ENCODE measurements at places on chromosomes 4 and X.

DNA sequence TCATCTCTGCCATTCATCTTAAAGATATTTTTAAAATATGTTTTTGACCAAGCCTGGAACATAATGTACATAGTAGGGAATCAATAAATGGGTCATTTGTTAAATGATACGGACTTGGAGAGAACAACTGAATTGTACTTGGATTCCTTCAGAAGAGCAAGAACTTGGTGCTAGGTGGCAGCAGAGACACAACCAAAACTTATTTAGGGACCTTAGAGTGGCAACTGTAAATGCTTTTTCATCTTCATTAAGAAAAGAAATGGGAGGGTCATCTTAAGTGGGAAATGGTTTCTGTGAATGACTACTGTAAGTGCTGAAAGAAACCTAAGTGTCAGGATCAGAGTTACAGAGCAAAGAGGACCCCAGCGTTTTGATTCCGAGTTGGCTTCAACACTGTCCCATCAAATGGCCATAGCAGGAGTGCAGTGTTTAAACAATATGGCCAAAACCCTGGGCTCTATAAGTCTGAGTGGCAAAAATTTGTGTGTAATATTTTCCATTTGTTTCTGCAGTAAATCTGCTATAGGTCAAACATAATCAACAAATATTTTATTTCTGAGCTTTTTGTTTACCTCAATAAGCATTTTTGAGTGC, 213.6 kb downstream of the PALLD start:
- DNase-seq, result no peak

GRCh38 chr4:31068257-31069075, 348.3 kb downstream of the PCDH7 start:
- no peak for DNase-seq

DNA sequence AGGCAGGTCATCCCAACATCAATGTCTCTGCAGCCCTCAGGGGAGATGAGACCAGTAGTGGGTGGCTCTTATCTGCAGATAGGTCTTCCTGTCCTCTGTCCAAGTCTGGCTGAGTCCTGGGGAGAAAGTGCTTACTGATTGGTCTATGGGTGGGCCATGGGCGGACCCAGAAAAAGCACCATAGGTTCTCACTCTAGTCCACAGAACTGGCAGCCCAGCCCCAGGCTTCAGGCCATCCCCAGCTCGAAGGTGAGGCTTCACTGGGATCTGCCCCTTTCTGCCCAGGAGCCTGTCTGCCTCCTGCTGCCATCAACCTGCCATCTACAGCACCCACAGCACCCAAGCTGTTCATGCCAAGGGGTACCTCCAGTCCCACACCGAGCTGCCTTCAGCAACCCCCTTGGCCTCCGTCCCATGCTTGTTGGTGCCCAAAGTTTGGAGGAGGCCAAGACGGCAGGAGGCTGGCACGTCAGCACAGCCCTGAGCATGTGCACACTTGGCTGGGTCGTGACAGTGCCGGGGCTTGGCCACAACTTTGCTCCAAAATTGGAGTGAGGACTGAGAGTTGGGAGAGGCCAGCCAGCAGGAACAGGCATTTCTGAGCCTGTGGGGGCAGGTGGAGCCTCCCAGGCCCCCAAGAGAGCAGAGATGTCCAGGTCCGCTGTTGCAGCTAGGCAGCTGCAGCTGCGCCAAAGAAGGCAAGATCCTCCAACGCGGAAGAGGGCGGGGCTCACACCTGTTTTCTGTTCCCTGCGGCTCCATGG, 99.6 kb downstream of the IQCM start:
- DNase-seq, result no peak

DNA sequence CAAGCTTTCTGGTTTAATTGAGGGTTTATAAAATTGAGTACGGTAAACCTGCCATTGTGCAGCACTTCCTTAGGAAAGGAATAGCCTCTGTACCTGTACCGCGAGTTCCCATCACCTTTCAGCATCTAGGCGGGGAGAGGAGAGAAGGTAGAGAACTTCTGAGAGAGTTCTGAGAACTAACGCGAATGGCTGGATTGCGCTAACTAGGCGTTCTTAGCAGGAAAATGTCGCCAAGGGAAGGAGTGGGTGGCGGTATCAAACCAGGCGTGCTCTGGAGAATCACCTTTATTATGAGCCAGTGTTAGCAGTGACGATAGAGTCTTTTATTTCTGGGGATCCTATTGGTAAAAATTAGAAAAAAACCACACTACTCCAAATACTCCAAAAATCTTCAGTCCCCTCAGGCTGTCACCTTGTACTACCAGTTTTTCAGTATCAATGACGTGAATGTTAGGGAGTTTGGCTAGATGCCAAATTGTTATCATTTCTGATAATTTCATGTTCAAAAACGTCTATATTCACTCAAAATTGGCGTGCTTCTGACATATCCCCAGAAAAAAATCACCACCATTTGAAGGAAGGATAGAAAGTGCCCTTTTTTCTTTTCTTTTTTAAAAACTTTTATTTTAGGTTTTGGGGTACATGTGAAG, 1.4 kb downstream of the UGT8 start:
- peak; percentile 19 for DNase-seq

GRCh38 chr4:81666491-81666890, 194.8 kb upstream of the RASGEF1B start:
- no peak for DNase-seq

- no peak for DNase-seq
Measured at GRCh38 chrX:153600032-153600373, 1.1 kb upstream of the CCNQ start.

- no peak for DNase-seq
Measured at GRCh38 chr4:89404530-89404929, 96.9 kb upstream of the GPRIN3 start.

DNA sequence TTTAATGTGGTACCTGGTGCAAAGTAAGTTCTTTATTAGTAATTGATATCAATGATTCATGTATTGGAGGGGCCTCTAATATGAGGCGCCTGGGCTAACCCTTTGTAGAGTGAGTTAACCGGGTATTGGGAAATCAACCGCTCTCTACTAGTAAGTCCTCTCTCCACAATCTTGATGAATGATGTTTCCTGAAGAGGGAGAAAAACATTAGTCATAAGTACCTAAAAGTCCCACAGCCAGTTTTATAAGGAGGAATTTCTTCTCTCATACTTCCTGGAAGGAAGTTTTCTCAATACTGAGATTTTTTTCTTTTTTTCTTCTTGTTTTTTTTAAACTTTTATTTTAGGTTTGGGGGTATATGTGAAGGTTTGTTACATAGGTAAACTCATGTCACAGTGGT, 62.3 kb downstream of the AGTR2 start:
- DNase-seq, result no peak

DNA sequence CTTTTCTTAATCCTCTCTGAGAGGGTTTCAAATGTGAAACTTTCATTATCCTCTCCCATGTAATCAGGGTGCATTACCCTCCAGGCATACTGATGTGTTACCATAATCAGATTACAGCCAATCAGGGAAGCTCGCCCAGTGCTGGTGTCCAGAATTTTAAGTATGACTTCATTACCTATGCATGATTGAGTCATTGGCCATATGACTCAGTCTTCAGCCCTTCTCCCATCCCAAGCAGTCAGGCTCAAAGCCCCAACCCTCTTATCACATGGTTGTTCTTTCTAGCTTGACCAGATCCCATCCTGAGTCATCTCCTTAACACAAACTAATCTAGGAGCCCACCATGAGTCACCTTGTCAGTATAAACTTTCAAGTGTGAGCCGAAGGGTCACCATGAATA, 1668.1 kb upstream of the AGA start:
- DNase-seq, result no peak

GRCh38 chr4:79700356-79700755, 292.3 kb upstream of the GK2 start:
- DNase-seq, result no peak
